ENCODE measurements at places on chromosomes 1 and 21. TPM values are rescaled to one million over a fixed set of nuclear protein-coding genes. Genes with fewer than 3 reads are reported as not detected.

The FCGR3B gene
- total RNA-seq = not detected

The S100A10 gene
- total RNA-seq = 60.1 TPM

The CD53 gene
- not detected for total RNA-seq

The UBXN11 gene
- 4.2 TPM for total RNA-seq

The KCNJ15 gene
- total RNA-seq = 0.75 TPM

The CD160 gene
- not detected for total RNA-seq

The PCAT6 gene
- total RNA-seq = not detected

Measured in uterine smooth muscle cell (primary cell).